PC-3 (cell line): ENCODE measurements at places on chromosomes 7 and 10. TPM values are rescaled to one million over a fixed set of nuclear protein-coding genes. Genes with fewer than 3 reads are reported as not detected.

- no peaks in the 10 kb centered on the region for H3K4me1 ChIP-seq
- no peaks in the 10 kb centered on the region for H3K27me3 ChIP-seq
- H3K27ac ChIP-seq = no peak overlapping the region
- H3K36me3 ChIP-seq = no peaks in the 10 kb centered on the region
Measured at GRCh38 chr10:83543691-83544462, 595.4 kb upstream of the GHITM start.

- no peak overlapping the region for H3K4me3 ChIP-seq
- no peaks in the 10 kb centered on the region for H3K27me3 ChIP-seq
- DNase-seq = no peak
- no peak overlapping the region for H3K27ac ChIP-seq
- no peaks in the 10 kb centered on the region for H3K4me1 ChIP-seq
Measured at GRCh38 chr7:68862736-68863135, 735.5 kb upstream of the AUTS2 start.

DNA sequence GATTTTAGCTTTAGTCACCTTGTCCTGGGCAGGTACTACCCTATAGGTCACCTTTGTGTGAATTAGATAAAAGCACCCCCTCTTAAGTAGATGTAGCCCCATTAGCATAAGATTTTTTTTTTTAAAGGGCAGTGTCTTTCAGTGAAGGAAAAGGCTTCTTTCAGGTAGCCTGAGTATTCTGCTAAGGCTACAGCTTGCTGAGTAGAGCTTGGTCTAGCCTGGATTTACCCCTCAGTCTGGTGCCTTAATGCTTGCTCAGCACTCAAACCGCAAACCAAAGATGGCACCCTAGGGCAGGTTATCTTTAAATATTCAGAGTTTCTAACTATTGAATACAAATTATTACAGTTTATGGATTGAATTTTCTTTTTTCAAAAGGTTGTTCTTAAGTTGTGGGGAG lies 83.4 kb downstream of the GLCCI1 start:
- no peak overlapping the region for H3K4me3 ChIP-seq
- DNase-seq = no peak
- no peaks in the 10 kb centered on the region for H3K4me1 ChIP-seq
- no peak overlapping the region for H3K27ac ChIP-seq
- H3K36me3 ChIP-seq = peaks cover 2% of the 10 kb centered on the region; the same call in 1 of the 2 replicates
- no peaks in the 10 kb centered on the region for H3K27me3 ChIP-seq

GRCh38 chr10:7150349-7150748 lies 260.5 kb downstream of the SFMBT2 start:
- no peaks in the 10 kb centered on the region for H3K4me1 ChIP-seq
- DNase-seq = no peak
- no peak overlapping the region for H3K4me3 ChIP-seq
- no peaks in the 10 kb centered on the region for H3K36me3 ChIP-seq
- H3K27ac ChIP-seq = no peak overlapping the region

- no peaks in the 10 kb centered on the region for H3K27me3 ChIP-seq
- no peak for DNase-seq
- H3K27ac ChIP-seq = no peak overlapping the region
- peaks cover 14% of the 10 kb centered on the region for H3K4me1 ChIP-seq
- no peak overlapping the region for H3K4me3 ChIP-seq
Measured at GRCh38 chr7:47666164-47666862, 84.4 kb upstream of the TNS3 start.

DNA sequence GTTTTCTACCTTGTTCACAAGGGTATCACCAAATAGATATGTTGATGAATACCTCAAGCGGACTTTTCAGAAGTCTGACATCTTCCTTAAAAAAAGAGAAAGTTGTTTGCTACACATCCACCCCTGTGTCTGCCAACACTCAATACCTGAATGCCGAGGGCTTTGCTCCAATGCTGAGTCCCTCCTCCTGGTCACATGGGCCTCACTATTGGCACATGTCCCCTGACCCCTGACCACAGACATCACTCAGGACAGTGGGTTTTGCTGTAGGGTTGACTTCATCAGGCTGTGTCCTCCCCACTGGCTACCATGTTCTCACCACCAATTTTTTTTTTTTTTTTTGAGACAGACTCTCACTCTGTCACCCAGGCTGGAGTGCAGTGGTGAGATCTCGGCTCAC lies 76.4 kb downstream of the OSBPL3 start:
- H3K27me3 ChIP-seq = no peaks in the 10 kb centered on the region
- no peak for DNase-seq
- H3K4me1 ChIP-seq = peaks cover 55% of the 10 kb centered on the region
- H3K4me3 ChIP-seq = no peak overlapping the region
- H3K36me3 ChIP-seq = no peaks in the 10 kb centered on the region

- H3K36me3 ChIP-seq = no peaks in the 10 kb centered on the region
- H3K27ac ChIP-seq = no peak overlapping the region
- no peak for DNase-seq
- no peaks in the 10 kb centered on the region for H3K27me3 ChIP-seq
Measured at GRCh38 chr10:89664203-89664602, 19.2 kb upstream of the PANK1 start.

The MRPS33 gene
- 38.5 and 57.1 TPM in 2 replicates for total RNA-seq

The GBX1 gene
- not detected in 2 replicates for total RNA-seq
